SJSA1 (cell line): ENCODE measurements at places on chromosomes 6 and 20. TPM values are rescaled to one million over a fixed set of nuclear protein-coding genes. Genes with fewer than 3 reads are reported as not detected.

- H3K36me3 ChIP-seq: no peaks in the 10 kb centered on the region
- no peak overlapping the region for H3K4me3 ChIP-seq
- H3K4me1 ChIP-seq: no peaks in the 10 kb centered on the region
- DNase-seq: no peak
- H3K27me3 ChIP-seq: no peaks in the 10 kb centered on the region
- H3K27ac ChIP-seq: no peak overlapping the region
Observed at GRCh38 chr6:162825597-162825996, 97.8 kb downstream of the PACRG start.

GRCh38 chr6:53662457-53662856 is 3.1 kb downstream of the KLHL31 start:
- H3K4me1 ChIP-seq: peaks cover 10% of the 10 kb centered on the region
- H3K27me3 ChIP-seq: no peaks in the 10 kb centered on the region
- no peaks in the 10 kb centered on the region for H3K36me3 ChIP-seq
- DNase-seq: no peak
- no peak overlapping the region for H3K27ac ChIP-seq

- peak; percentile 59 for DNase-seq
Observed at GRCh38 chr6:26195924-26196845, 109.0 kb downstream of the HFE start.

DNA sequence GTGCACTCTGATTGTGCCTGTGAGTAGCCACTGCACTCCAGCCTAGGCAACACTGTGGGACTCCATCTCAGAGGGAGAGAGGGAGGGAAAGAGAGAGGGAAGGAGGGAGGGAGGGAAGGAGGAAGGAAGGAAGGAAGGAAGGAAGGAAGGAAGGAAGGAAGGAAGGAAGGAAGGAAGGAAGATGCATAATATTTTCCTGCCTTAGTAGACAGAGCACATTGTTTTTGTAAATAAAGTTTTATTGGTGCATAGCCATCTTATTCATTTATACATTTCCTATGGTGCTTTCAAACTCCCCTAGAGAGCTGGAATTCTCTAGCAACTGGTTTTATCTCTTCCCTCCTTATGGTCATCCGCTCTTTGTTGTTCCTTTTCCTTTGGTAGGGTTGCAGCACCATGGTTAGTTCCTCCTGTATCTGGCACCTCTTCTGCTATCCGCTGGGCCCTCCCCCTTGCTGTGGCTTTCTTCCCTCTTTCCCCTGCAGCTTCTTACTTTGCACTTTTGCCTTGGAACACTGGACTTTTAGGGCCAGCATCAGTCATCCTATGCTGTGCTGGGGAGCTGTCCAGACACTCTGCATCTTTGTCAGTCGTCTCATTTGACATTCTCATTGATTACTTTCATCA is 20.2 kb downstream of the GPR6 start:
- DNase-seq: no peak
- H3K36me3 ChIP-seq: no peaks in the 10 kb centered on the region
- no peaks in the 10 kb centered on the region for H3K27me3 ChIP-seq
- no peaks in the 10 kb centered on the region for H3K4me1 ChIP-seq

TAAR1 gene
- total RNA-seq: not detected in 2 replicates

DNA sequence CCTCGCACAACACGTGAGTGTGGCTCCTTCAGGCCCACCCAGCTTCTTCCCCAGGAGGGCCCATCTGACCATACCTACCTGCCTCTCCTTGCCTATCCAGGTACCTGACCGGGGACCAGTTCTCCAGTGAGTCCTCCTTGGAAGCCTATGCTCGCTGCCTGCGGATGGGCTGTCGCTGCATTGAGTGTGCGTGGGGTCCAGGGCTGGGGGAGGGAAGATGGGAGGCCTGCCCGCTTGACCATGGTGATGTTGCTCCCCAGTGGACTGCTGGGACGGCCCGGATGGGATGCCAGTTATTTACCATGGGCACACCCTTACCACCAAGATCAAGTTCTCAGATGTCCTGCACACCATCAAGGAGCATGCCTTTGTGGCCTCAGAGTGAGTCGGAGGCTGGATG is 26.5 kb downstream of the PLCG1 start:
- H3K4me1 ChIP-seq: no peaks in the 10 kb centered on the region
- no peak for DNase-seq
- peaks cover 93% of the 10 kb centered on the region for H3K36me3 ChIP-seq
- no peaks in the 10 kb centered on the region for H3K27me3 ChIP-seq

TP53TG5 gene
- not detected in 2 replicates for total RNA-seq

DNA sequence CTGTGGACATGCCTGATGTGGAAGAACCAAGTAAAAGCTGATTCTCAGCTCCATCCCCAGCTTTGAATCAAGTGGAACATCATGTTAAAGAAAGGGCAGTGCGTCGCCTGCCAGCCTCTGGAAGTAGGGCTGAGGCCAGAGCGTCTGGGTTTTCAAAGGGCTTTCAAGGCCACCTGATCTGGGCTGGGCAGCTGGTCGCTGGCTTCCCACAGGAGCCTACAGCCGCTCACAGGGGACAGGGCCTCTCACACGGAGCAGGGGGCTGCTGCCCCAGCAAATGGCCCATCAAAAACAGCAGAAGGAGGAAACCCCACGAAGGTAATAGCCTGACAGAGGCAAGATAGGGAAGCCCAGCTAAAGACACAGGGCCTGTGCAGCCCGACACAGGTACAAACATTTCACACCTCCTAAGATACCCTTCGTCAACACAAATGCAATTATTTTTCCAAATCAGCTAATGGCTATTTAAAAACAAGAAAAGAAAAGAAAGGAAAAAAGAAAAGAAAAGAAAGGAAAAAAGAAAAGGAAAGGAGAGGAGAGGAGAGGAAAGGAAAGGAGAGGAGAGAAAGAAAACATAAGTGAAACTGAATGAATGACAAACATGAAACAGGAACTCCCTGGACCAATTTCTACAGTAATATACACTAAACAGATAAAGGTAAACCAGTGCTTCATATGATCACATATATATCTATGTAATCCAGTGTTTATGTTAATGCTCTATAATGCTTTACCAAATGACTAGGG is 24.8 kb downstream of the RRBP1 start:
- H3K4me1 ChIP-seq: peaks cover 10% of the 10 kb centered on the region; the same call in 1 of the 2 replicates
- DNase-seq: no peak
- H3K27me3 ChIP-seq: no peaks in the 10 kb centered on the region
- H3K27ac ChIP-seq: no peak overlapping the region
- H3K4me3 ChIP-seq: no peak overlapping the region

DNA sequence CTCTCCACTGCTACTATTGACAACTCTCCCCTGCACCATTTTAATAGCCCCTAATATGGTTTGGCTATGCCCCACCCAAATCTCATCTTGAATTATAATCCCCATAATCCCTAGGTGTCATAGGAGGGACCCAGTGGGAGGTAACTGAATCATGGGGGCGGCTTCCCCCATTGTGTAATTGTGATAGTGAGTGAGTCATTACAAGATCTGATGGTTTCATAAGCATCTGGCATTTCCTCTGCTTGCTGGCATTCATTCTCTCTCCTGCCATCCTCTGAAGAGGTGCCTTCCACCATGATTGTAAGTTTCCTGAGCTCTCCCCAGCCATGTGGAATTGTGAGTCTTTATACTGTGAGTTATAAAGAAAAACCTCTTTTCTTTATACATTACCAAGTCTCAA is 74.1 kb upstream of the TCF21 start:
- peak; percentile 23 for DNase-seq
- H3K4me1 ChIP-seq: peaks cover 7% of the 10 kb centered on the region
- no peak overlapping the region for H3K4me3 ChIP-seq
- no peaks in the 10 kb centered on the region for H3K27me3 ChIP-seq
- H3K27ac ChIP-seq: no peak overlapping the region
- H3K36me3 ChIP-seq: no peaks in the 10 kb centered on the region

DPPA5 gene
- not detected in 2 replicates for total RNA-seq

PRL gene
- not detected in 2 replicates for total RNA-seq

DNA sequence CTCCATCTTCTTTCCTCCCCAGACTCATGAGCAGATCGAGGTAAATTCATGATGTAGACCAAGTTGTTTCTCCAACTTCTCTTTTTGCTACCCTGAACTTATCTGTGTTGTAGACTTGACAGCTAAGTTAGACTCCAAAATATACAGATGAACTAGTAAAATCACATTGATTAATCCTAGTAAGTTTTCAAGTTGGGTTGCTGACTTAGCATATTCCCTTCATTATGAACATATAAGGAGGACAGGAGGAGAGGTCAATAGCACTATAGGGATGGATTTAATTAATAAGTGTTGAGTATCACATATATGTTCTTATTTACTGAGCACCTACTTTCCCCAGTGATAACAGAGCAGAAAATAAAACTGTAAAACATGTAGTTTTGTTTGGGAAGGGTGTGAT is 227.3 kb downstream of the TINAG start:
- no peak for DNase-seq
- H3K27me3 ChIP-seq: no peaks in the 10 kb centered on the region
- no peak overlapping the region for H3K27ac ChIP-seq

ASIP gene
- total RNA-seq: not detected in 2 replicates

OLIG3 gene
- not detected in 2 replicates for total RNA-seq

PAK5 gene
- total RNA-seq: not detected in 2 replicates

DNA sequence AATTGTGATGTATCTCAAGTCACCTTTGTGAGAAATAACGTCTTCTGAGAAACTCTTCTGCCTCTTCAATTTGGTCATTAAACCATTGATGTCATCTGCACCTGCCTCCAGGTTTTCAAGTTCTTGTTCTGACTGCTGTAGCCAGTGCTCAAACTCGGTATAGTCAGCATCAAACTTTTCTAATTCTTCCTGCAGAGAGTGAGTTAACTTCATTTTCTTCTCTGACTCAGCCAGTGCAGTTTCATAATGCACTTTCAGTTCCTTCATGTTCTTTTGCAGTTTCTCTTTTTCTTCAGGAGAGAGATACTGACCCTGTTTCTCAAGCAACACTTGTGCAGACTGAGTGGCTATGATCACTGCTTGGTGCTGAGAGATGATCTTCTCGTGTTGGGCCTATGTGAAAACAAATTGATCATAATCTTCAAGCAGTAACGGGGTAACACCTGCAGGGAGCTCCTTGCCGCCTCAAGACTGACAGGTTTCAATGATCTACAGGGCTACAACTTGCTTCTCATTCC is 48.8 kb downstream of the DST start:
- no peak overlapping the region for H3K27ac ChIP-seq
- peaks cover 86% of the 10 kb centered on the region for H3K36me3 ChIP-seq
- H3K27me3 ChIP-seq: no peaks in the 10 kb centered on the region
- no peak for DNase-seq

RHAG gene
- total RNA-seq: not detected in 2 replicates

DNA sequence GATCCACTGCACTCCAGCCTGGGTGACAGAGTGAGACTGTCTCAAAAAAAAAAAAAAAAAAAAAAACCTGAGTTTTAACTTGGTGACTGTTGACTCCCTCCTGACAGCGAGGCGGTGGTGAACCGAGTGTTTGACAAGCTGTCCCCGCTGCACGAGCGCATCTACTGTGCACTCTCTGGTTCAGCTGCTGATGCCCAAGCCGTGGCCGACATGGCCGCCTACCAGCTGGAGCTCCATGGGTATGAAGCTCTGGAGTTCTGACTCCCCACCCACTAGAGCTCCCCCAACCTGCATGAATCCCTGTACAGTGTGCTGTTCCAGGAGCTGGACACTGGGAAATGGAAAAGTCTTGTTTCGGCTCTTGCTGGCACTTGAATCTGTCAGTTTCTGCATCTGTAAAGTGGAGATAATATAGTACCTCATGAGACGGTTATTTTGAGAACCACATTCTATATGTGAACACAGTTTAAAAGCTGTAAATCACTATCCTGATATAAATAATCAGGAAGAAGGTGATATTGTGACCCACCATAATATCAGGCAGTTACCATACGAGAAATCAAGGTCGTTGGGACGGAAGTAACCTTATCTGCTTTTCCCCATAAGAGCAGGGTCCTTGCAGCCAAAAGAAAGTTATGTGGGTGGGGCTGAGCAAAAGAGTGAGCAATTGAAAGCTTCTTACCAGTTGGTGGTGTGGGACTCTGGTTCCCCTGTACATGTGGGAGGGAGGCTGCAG is 3.3 kb downstream of the PSMB9 start:
- no peak overlapping the region for H3K4me3 ChIP-seq
- peaks cover 9% of the 10 kb centered on the region for H3K4me1 ChIP-seq
- H3K27me3 ChIP-seq: no peaks in the 10 kb centered on the region
- H3K27ac ChIP-seq: no peak overlapping the region
- peaks cover 27% of the 10 kb centered on the region for H3K36me3 ChIP-seq

DNA sequence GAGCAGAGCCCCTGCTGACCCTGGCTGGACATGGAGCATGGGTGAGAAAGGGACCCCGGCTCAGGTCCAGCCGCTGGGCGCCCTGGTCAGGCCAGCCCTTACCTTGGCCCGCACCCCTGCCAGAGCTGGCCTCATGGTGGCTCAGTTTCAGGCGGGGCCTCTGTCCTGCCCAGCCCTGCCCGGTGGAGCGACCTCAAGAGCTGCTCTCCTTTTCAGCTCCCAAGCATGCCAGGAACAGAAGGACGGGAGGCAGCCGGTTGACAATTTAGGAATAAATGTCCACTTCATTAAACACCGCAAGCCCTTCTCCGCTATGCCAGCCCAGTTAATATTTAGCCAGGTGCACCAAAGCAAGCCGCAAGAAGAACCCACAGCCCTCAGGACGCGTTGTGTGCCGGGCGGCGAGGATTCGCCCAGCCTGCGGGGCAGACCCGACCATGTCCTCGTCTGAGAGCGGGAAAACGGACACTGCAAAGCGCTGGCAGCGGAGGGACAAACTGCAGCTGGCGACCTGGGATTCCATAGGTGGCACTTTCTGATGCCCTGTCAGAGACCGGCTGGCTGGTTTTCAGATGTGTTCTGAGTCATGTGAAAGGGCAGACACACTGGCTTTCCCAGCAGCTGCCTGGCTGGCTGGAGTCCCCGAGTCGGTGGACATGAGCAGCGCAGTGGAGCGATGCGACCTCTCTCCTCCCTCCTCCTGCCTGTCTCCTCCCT is 221.9 kb downstream of the TTLL2 start:
- no peaks in the 10 kb centered on the region for H3K36me3 ChIP-seq
- no peak for DNase-seq

GRCh38 chr20:3406481-3407039 is 909 bp downstream of the DNAAF9 start:
- peaks cover 3% of the 10 kb centered on the region for H3K36me3 ChIP-seq
- H3K4me1 ChIP-seq: peaks cover 28% of the 10 kb centered on the region
- DNase-seq: no peak
- H3K4me3 ChIP-seq: peak overlapping the region; percentile 95
- peak overlapping the region; percentile 86 for H3K27ac ChIP-seq

DNA sequence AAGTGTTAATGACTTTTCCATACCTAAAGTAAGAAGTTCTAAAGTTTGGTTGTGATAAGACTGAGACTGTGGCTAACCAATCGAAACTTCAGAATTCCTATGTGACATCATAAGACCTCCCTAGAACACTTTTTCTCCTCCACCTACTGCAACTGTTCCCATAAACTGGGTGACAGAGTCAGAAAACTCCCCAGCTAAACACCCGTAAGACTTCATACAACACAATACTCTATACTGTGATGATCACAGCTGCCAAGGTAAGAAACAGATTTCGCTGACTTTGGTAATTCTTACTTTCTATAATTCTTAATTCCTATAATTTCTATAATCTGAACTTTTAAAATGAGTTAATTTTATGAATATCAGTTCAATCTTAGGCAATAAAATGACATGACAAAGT is at the start of gene PLN:
Gene PLN (plus strand): TSS at position 161 of the 400 bp plus-strand sequence. CDS start 10,626 bp downstream, outside the sequence.
- no peak for DNase-seq
- no peak within 1 kb of the TSS for H3K27ac ChIP-seq

- no peaks in the 10 kb centered on the region for H3K4me1 ChIP-seq
- peaks cover 4% of the 10 kb centered on the region; the same call in 1 of the 2 replicates for H3K27me3 ChIP-seq
- H3K27ac ChIP-seq: no peak overlapping the region
Observed at GRCh38 chr6:126302191-126302590, 37.7 kb upstream of the CENPW start.

STK35 gene
- 15.0 and 22.1 TPM in 2 replicates for total RNA-seq
